Urinary bladder (tissue), 4 donors: ENCODE measurements at places on chromosomes 5 and 9. TPM values are rescaled to one million over a fixed set of nuclear protein-coding genes. Genes with fewer than 3 reads are reported as not detected.

The PTGS1 gene
- 348 TPM for polyA plus RNA-seq

The SPARC gene
- polyA plus RNA-seq: 1,774 TPM

The SELENOP gene
- polyA plus RNA-seq: 283 TPM

The GPX8 gene
- 20.5 TPM for polyA plus RNA-seq

The GRIN1 gene
- 0.18 TPM for polyA plus RNA-seq

The ZNF366 gene
- polyA plus RNA-seq: 3.3 TPM

The NCS1 gene
- 83.9 TPM for polyA plus RNA-seq

The SPATA31D4 gene
- polyA plus RNA-seq: not detected

The LCP2 gene
- polyA plus RNA-seq: 8.5 TPM

The PAEP gene
- polyA plus RNA-seq: not detected

The RAB24 gene
- polyA plus RNA-seq: 50.6 TPM

DNA sequence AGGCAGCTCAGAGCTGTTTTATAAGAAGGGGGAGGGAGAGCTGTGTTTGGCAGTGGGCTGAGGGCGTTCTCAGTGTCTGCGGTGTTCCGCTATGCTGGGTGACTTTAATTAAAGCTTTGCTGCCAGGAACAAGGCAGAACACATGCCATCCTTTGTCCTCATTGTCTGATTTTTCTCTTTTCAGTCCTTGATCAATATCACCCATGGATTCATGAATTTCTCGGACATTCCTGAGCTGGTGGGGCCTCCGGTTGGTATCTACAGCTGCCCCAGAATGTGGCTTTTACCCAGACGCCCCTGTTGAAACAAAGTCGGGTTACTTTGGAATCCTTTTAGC lies 66.5 kb upstream of the TGFBR1 start:
- DNase-seq: no peak

- no peak for DNase-seq
Observed at GRCh38 chr9:70883963-70884793, 237.2 kb downstream of the TRPM3 start.

DNA sequence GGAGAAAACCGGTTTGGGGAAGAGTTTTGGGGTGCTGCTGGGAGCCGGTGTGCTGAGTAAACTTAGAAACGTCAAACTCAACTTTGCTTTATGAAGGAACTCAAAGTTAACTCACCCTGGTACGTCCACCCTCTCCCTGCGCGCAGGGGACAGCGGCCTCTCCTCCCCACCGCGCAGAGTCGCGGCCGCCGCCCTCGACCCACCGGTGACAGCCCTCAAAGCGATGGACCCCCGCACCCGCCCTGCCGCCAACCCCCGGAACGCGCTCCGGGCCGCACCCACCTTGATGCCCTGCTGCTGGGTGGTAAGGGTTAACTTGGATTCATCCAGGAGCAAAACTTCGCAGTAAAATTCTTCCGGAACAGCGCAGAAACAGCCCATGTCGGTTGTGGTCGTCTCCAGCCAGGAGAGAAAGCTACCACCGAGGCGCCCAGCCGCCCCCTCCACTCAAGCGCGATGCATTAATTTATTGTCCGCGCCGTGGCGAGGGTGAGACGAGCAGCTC lies 366 bp downstream of the EPB41L4A start:
- DNase-seq: no peak

DNA sequence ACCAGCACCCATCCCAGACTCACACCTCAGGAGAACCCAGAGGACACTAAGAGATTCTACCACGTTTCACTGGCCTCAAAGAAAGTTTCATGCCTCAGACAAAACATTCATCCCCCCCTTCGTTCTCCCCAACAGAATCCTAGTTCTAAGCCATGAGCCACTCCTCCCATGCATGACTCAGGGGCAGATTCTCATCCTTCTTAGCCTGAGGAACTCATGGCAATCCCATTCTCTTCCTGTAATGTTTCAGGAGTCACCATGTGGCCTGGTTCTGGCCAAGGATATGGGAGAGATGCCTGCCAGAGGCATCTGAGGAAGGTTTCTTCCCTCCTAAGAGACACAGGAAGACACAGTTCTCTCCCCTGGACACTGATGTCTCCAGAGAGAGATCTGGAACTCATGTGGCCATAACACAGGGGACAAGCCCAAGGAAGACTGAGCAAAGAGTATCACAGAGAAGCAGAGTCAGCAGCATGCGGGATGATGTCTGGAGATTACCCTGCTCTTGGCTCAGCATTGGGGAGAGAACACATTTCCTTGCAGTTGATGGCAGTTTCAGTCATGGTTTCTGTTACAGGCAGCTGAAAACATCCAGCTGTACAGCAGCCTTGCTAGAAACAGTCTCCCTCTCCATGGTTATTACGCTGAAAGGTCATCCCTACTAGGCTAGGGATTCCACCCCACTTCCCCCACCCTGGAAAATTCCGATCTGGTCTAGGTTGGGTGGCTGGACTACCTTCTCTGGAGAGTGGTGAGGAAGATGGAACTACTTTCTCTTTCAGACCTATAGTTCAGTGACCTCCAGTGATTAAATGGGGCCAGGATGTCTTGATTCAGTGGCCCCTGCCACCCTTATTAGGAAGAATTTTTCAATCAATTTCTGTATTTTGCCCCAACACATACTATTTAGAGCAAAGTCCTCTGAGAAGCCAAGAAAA lies 115.4 kb downstream of the ZNF608 start:
- no peak for DNase-seq

DNA sequence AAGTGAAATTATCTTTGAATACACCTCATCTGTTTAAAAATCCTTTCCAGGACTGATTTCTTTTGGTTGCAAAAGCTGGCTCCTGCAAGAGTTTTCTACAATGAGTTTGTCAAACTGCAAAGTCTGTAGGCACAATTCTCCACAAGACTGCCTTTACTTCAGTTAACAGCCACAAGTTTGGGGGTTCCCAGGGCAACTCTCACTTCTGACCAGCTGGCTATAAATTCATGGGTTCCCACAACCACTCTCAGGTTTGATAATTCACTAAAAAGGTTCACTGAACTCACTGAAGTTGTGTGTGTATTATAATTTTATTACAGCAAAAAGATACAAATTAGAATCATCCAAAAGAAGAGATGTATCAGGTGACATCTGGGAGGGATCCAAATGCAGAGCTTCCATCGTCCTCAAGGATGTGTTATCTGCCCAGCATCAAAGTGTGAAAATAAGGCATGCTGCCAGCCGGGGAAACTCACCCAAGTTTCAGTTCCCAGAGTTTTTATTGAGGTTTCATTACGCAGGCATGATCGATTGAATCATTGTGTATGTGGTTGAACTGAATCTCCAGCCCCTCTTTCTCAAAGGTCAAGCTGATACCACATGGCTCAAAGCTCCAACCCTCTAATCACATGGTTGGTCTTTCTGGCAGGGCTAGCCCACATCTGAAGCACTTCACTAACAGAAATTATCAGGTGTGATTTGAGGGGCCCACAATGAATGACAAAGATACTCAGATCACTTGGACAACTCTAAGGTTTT lies 19.0 kb upstream of the PSIP1 start:
- DNase-seq: no peak

GRCh38 chr5:87074934-87075541 lies 192.6 kb upstream of the RASA1 start:
- DNase-seq: no peak

- no peak for DNase-seq
Observed at GRCh38 chr5:29983528-29984155, 1209.8 kb upstream of the CDH6 start.

DNA sequence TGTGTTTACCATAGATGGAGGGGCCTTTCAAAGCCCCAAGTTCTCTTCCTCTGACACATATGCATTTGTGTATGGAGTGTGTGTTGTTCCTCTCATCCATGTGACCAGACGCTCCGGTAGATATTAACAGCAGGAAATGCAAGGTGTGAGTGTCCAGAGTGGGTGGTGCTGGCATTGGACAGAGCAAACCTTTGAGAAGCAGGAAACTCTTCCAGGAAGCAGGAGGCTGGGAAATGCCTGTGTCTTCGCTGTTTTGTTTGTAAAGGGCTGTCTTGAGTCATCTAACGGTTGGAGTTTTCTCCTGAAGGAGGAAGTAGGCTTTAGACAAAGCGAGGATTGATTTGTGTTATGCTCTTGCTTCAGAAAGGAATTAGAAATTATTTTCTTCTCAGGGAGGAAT lies 370.9 kb downstream of the PLK2 start:
- no peak for DNase-seq

GRCh38 chr5:77015938-77016569 lies 14.2 kb upstream of the AGGF1 start:
- no peak for DNase-seq

DNA sequence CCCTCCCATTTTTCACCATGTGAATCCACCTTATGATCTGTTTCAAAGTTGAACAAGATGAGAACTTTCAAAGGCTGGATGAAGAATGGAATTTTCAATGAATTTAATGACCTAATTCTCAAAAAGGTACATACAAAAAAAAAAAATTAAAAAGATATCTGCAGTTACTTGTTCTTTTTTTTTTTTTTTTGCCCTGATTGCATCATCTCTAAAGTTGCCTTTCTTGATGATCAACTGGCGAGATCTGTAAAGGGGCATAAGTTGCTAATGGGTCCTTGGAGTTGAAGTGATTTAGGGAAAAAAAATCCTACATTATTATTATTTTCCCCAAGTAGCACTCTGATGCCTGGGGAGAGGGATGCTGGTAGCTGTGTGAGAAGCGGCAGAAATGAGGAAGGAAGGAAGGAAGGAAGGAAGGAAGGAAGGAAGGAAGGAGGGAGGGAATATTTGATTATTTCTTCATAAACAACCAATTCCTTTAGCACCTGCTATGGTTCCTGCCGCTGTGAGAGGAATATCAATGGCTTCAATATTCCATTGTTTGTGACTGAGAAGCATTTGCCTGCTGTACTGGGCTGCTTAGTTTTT lies 48.8 kb upstream of the CD180 start:
- no peak for DNase-seq

GRCh38 chr5:143349177-143349576 lies 54.3 kb downstream of the NR3C1 start:
- no peak for DNase-seq

- no peak for DNase-seq
Observed at GRCh38 chr9:72958485-72959281, 5.8 kb upstream of the ALDH1A1 start.

GRCh38 chr9:95458666-95459065 lies 58.1 kb downstream of the PTCH1 start:
- DNase-seq: no peak

DNA sequence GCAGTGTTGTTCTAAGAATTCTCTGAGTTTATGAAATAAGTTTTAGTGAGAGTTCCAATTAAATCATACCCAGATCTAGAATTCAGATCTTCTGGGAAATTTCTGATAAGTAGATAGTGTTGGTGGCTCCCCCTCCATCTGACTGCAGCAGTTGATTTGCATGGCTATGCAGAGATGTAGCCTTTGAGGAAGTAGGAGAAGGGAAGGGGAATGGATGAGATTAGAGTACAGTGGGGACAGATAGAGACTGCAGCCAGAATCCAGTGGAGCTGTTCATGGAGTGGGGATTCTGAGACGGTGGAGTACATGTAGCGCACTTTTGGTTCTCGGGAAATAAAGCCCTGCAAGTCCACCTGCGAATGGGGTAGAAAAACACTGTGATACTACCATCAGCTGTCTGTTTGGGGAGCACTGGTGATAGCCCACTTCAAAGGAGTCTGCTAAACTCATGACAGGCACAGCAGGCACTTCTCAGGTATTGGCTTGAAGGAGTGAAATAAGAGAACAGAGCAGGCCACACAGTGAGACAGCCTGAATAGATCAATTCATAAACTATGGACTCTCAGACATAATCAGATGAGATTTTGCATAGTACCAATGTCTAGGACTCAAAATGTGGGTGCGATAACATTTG lies 96.8 kb downstream of the ALDH1A1 start:
- DNase-seq: no peak

DNA sequence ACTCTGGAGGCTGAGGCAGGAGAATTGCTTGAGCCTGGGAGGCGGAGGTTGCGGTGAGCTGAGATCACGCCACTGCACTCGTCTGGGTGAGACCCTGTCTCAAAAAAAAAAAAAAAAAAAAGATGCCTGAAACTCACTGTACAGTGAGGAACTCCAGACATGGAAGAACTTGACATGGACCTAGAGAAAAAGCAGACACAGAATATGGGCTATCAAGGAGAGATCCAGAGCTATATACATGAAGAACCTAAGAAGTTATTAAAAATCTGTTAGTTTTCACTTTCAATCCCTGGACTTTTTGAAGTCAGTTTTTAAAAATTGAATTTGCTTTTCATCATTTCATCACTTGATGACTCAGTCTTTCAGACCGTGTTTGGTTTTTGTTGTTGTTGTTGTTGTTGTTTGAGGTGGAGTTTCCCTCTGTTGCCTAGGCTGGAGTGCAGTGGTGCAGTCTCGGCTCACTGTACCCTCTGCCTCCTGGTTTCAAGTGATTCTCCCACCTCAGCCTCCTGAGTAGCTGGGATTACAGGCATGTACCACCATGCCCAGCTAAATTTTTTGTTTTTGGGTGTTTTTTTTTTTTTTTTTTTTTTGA lies 20.3 kb downstream of the PAIP2 start:
- DNase-seq: no peak

GRCh38 chr9:133572821-133573361 lies 36.3 kb downstream of the FAM163B start:
- DNase-seq: no peak

GRCh38 chr9:76321195-76321828 lies 72.9 kb downstream of the RFK start:
- DNase-seq: no peak

- DNase-seq: no peak
Observed at GRCh38 chr9:95029288-95029687, 288.2 kb downstream of the FANCC start.

- DNase-seq: no peak
Observed at GRCh38 chr5:112634166-112634565, 103.5 kb upstream of the APC start.

- no peak for DNase-seq
Observed at GRCh38 chr9:109972026-109972882, 192.3 kb downstream of the PALM2AKAP2 start.
